ENCODE measurements at places on chromosomes 13 and 19.
A peak's percentile ranks its signal among the peaks of the same experiment; 100 is the strongest.

GRCh38 chr13:26111797-26112196 lies 60.0 kb upstream of the SHISA2 start:
- DNase-seq, result no peak

- no peak for DNase-seq
Observed at GRCh38 chr19:50311723-50312635, 17.2 kb downstream of the KCNC3 start.

DNA sequence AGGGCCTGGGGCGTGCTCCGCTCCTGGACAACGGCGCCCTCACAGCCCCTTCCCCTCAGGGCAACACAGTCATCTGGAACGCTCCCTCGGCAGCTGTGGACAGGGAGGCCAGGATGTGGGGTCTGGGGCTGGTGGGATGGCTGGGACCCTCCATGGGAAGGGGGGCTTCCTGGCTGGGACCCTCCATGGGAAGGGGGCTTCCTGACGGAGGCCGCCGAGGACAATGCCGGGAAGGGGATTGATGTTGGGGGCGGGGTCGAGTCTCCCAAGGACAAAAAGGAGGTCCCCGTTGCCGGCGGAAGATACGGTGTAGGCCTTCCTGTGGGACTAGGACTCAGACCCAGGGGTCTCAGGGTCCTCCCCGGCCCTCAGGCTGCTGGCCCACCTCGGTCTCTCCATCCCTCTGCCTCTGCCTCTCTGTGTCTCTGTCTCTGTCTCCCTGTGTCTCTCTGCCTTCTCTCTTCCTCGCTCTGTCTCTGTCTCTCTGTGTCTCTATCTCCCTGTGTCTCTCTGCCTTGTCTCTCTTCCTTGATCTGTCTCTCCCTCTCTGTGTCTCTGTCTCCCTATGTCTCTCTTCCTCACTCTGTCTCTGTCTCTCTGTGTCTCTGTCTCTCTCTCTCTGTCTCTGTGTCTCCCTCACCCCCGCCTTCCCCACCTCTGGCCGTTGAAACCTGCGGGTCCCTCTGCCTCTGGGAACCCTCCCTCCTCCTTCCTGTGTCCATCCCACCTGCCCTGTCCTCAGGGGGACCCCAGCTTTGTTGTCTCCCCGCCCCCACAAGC lies 2.7 kb upstream of the MADCAM1 start:
- no peak for DNase-seq

GRCh38 chr19:43727593-43727853 lies 11.6 kb downstream of the IRGC start:
- no peak for DNase-seq

DNA sequence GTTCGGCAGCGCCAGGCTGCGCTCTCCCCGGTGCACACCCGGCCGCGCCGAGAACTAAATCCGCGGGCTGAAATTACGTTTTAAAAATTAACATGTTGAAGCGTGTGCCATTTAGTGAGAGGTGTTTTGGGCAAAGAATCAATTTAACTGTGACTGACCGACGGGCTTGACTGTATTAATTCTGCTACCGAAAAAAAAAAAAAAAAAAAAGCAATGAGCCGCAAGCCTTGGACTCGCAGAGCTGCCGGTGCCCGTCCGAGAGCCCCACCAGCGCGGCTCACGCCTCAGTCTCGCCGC lies 9.6 kb upstream of the SOX1 start:
- DNase-seq, result no peak

DNA sequence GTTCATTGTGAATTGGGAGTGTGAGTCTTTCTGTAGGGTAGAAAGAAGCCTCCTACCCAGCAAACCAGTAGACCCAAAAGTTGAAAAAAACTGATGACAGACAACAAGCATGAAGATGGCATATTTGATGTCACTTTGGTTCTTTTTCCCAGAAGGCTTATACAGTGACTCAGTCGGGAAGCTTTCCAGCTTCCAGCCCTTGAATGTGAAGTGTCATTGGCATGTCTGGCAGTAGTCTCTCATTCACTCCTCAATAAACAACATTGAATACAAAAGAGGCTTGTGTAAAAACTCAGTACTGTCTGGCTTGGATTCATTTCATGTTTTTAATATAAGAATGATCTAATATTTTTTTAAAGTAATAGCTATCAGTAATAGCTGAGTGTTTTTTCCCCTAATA lies 68.7 kb downstream of the IPO5 start:
- no peak for DNase-seq

DNA sequence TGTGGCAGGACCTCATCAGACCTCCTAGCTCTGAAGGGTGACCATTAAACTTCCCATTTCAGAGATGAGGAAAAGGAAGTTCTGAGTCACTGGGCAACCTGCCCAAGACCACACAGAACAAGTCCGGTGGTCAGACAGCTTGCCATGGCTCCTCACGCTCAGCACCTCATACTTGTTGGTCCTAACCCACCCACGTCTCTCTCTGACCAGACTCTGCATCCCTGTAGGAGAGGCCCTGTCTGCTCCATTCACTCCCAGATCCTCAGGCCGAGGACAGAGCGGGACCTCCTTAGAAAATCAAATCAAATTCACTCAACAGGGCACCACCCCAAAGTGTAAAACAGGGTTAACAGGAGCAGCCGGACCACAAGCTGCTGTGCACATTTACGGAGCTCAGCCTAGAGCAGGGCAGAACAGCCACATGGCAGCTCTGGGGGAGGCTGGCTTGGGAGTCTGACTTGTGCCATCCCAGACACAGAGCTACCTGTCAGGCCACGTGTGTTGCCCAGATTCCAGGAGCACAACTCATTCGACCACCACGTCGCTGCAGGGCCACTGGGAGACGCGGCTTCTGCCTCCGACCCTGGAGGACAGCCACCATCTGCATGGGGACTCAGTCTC lies 1.7 kb downstream of the MIER2 start:
- no peak for DNase-seq

GRCh38 chr13:99310382-99311031 lies 3.3 kb upstream of the GPR183 start:
- DNase-seq, result no peak

DNA sequence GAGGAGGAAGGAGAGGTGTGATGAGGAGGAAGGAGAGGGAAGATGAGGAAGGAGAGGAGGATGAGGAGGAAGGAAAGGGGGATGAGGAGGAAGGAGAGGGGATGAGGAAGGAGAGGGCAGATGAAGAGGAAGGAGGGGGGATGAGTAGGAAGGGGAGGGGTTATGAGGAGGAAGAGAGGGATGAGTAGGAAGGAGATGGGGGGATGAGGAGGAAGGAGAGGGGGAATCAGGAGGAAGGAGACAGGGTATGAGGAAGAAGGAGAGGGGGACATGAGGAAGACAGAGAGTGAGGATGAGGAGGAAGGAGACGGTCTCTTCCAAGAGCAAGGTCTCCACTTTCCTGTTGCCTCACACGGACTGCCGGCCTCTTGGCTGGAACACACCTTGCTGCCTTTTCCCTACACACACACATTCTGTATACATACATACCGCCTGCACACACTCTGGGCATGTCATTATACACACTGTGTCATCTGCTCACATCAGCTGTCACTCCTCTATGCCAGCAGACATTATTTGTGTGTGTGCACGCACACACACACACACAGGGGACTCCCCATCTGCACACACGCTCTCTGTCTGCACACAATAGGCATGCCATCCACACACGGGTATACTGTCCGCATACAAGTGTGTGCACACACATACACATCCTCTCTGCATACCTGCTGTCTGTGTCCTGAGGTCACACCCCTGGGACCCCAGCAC lies 11.1 kb upstream of the VSTM2B start:
- DNase-seq, result no peak

GRCh38 chr13:72953391-72953965 lies 105.3 kb upstream of the KLF5 start:
- no peak for DNase-seq

GRCh38 chr19:29685326-29685725 lies 20.1 kb downstream of the PLEKHF1 start:
- no peak for DNase-seq

DNA sequence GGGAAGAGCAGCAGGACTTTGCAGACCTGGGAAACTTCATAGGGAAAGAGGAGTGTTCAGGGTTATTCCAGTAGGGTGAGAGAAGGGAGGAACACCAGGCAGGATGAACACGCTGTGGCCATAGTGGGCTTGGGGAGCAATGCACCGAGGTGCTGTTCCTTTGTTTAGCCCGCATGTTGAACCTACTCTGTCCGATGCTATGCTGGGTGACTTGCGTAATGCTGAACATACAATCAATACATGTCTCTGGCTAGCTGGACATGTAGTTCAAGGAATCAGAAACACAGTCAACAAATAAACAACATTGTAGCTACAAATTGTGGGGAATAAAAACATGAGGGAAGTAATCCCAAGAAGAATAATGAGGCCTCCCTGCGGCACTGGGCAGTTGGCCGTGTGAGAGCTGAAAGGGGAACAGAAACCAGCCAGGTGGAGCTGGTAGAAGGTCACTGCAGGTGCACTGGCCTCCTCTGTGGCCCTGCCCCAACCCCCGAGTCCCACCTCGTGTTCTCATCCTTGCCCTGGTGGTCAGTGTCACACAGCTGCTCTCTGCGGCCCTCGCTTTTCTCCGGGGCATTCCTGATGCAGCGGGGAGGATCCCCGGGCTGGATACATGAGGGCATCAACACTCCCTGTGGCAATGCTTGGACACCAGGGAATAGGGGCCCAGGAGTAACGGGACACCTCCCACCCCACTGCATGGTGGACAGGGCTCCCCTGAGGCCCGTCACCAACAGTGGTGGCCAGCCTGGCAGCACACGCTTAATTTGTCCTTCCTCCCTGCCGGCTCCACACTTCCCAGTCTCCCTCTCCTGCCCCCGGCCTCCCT lies 36.9 kb upstream of the TUBGCP3 start:
- no peak for DNase-seq

DNA sequence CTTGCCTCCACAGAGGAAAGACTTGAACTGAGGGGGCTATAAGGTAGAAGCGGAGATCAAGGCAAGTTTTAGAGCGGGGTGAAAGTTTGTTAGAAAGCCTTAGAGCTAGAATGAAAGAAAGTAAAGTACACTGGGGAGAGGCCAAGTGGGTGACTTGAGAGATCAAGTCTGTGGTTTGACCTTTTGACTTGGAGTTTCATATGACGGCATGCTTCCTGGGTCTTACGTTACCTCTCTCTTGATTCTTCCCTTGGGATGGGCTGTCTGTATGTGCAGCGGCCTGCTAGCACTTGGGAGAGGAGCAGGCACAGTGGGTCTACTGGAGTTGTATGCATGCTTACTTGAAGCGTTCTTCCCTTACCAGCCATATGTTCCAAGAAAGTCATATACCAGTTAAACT lies 1768.5 kb downstream of the PCDH9 start:
- no peak for DNase-seq

- no peak for DNase-seq
Observed at GRCh38 chr19:35013820-35014754, 14.0 kb downstream of the GRAMD1A start.

DNA sequence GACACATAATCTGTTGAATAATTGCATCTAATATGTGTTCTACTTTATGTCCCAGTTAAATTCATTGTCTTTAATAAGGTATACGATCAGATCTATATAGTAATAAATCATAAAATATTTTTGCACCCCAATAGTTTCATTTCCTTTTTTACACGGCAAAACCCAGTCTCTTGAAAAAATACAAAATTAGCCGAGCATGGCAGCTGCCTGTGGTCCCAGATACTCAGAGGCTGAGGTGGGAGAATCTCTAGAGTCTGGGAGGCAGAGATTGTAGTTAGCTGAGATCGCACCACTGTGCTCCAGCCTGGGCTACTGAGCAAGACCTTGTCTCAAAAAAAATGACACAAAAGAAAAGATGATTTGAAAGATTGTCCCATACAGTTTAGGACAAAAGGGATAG lies 52.3 kb upstream of the PARP4 start:
- DNase-seq, result no peak

GRCh38 chr13:73039201-73040108 lies 19.4 kb upstream of the KLF5 start:
- no peak for DNase-seq

DNA sequence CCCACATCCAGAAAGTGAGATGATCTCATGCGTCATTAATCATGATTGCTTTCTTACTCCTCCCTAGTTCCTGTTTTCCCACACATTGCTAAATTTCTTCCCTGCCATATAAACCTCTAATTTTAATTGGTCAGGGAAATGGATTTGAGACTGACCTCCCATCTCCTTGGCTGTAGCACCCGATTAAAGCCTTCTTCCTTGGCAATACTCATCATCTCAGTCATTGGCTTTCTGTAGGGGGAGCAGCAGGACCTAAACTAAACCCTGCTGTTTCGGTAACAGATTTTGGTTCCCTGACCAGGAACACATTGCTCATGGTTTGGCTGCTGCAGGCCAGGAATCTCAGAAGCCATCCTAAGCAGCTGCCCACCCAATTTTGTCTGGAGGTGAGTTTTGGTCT lies 61.7 kb downstream of the SPRYD7 start:
- no peak for DNase-seq

- DNase-seq, result no peak
Observed at GRCh38 chr19:20968092-20968491, 45.0 kb downstream of the ZNF85 start.

DNA sequence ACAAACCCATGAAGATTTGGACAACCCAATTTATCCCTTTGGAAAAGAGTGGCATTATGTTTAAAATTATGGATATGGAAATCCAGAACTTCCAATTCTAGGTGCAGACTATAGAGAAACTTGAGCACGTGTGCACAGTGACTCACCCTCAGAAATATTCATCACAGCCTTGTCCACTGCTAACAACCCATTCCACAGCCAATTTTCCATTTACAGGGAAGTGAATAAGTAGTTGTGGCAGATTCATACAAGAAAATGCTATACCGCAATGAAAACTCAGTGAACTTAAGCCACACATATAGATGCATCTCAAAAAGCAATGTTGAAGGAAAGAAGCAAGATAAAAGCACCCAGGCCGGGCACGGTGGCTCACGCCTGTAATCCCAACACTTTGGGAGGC lies 133.3 kb downstream of the USP12 start:
- DNase-seq, result no peak

- no peak for DNase-seq
Observed at GRCh38 chr19:27833031-27833430, 1379.9 kb downstream of the UQCRFS1 start.

GRCh38 chr19:16702123-16702522 lies 17.5 kb upstream of the NWD1 start:
- DNase-seq, result no peak

DNA sequence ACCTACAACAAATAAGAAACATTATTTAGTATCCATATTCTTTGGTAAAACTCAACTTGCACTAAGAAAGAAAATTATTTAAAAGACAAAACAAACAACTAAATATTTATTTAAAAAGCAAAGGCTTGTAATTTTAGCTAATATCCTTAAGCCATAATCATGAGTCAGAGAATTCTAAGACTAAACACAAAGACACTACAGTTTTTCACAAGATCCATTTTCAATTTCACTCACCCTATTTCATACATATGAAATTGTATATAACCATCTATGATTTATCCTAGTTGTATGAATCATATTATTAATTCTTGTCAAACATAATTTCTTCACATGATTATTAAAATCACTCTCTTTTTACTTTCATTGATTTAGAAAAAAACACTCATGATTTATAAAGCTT lies 64.3 kb downstream of the MICU2 start:
- DNase-seq, result no peak

GRCh38 chr13:63628310-63628709 lies 2212.7 kb upstream of the PCDH20 start:
- DNase-seq, result no peak

- DNase-seq, result peak; percentile 75
Observed at GRCh38 chr19:36973021-36973843, 57.1 kb downstream of the ZNF568 start.

GRCh38 chr13:23787464-23787863 lies 101.7 kb downstream of the MIPEP start:
- DNase-seq, result no peak

Measured in activated B cell treated with CpG ODN at 0.5 μM for 24 hours (primary cell).